ENCODE measurements at places on chromosomes 5 and 9.

DNA sequence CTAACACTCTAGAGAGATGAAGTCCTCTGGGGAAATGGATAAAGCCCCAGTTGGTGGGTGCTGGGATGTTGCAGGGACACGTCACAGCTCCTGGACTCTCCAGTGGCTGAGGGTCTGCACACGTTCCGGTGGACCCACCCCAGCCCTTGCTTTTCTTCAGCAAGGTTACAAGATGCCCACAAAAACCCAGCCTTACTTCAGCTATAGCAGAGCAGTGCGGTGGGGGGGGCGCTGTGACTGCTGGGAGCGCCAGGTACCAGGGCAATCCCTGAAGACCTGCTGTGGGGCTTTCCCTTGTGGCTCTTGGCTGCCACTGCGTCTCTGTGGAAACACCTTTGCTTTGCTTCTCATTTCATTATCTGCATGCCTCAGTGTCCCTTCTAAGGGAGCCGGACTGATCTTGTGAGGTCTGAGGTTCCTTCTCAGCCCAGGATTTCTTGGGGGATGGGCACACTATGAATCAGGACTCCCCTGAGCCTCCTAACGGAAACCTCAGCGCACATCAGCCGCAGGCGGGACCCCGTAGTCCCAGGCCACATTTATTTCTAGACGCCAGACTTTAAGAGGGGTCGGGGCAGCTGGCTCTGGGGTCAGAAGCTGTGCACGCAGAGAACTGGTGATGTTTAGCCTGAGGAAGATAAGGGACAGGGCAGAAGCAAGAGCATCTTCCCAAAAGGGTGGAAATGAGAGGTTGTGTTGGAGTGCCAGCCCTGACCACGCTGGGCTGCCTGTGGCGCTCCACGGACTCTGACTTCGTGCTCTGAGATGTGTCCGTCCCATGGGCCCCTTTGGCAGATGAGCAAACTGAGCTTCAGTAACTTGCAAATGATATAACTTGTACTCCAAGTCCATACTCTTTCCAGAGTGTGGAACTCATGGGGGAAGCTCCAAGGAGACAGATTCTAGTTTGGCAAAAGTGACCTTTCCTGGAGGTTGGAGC, 106.8 kb downstream of the WNK2 start:
- DNase-seq = no peak

GRCh38 chr5:219991-220390, 1.9 kb downstream of the SDHA start:
- DNase-seq = no peak

DNA sequence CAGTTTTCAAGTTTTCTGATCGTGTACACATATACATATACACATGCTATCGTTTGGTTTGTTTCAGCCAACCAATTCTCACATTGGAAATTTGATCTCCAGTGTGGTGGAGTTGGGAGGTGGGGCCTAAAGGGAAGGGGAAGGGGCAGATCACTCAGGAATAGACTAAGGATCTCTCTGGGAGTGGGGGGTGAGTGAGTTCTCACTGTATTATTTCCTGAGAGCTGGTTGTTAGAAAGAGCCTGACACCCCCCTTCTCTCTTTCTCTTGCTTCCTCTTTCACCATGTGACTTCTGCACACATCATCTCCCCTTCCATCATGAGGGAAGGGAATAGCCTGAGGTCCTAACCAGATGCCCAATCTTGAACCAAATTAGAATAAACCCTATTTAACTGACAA, 551.7 kb downstream of the MAT2B start:
- no peak for DNase-seq

DNA sequence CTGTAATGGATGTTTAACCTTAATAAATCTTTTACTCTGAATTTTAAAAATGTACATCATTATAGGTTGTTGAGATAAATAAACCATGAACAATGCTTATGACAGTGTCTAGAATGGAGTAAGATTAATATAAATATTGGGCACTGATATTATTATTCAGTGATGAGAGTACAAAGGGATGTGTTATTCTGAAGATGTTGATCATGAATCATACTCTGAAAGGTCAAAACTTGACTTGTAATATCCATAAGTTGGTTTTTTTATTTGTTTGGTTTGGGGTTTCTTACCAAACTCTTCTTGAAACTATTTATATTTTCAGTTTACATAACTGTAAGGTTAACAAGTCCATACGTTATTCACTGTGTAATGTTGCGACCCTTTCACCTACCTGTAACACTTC, 163.2 kb downstream of the MPDZ start:
- no peak for DNase-seq

- DNase-seq = no peak
Measured at GRCh38 chr9:129259375-129259774, 81.3 kb upstream of the IER5L start.

GRCh38 chr5:141914199-141914743, 9.4 kb upstream of the DELE1 start:
- DNase-seq = no peak

GRCh38 chr9:126413391-126414068, 86.9 kb downstream of the MVB12B start:
- no peak for DNase-seq

- no peak for DNase-seq
Measured at GRCh38 chr5:75656311-75657003, 45.2 kb downstream of the ANKDD1B start.

DNA sequence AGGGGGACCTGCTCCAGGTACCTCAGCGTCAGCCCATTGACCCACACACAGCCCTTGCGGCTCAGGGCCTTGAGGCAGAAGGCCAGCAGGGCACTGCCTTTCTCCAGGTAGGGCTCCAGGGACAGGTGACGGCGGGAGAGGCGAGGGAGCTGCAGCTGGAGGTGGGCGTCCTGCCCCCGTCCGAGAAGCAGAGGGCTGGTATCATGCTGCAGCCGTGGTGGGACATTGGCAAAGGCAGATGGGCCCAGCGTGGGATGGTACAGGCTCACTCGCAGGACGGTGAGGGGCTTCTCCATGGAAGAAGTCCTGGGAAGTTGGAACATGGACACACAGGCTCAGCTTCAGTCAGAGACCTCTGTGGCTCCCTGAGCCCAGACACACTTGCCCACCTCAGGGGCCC, 2.5 kb upstream of the DCANP1 start:
- DNase-seq = no peak

GRCh38 chr5:131825404-131826013, 28.7 kb upstream of the FNIP1 start:
- DNase-seq = no peak

All from NCI-H2081 (cell line).